Astrocyte of the hippocampus (primary cell): ENCODE measurements at places on chromosomes 5 and 9.
A peak's percentile ranks its signal among the peaks of the same experiment; 100 is the strongest.

- DNase-seq = no peak
Measured at GRCh38 chr5:159083548-159084452, 15.9 kb downstream of the EBF1 start.

DNA sequence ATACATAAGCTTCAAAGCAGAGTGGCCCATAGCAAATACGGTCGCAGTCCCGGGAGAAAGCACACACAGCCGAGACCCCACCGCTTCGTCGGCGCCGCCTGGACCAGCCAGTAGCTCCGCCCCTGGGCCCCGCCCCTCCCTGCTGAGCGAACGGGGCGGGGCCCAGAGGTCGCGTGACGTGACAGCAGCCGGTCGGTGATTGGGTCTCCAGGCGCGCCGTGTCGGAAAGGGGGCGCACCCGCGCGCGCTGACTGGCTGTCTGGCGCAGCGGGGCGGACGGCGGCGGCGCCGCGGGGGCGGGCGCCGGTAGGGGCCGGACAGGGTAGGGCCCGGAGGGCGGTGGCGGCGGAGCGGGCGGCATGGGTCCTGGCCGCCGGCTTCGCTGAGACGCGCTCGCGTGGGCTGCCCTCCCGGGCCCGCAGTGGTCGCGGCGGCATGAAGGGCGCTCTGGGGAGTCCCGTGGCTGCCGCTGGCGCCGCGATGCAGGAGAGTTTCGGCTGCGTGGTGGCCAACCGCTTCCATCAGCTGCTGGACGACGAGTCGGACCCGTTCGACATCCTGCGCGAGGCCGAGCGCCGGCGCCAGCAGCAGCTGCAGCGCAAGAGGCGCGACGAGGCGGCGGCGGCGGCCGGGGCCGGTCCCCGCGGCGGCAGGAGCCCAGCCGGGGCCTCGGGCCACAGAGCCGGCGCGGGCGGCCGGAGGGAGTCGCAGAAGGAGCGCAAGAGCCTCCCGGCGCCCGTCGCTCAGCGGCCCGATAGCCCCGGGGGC is at the start of gene HABP4:
Gene HABP4 (plus strand): TSS at position 325 of the 768 bp plus-strand sequence. CDS start 111 bp downstream, at position 436.
- DNase-seq = peak; percentile 99

DNA sequence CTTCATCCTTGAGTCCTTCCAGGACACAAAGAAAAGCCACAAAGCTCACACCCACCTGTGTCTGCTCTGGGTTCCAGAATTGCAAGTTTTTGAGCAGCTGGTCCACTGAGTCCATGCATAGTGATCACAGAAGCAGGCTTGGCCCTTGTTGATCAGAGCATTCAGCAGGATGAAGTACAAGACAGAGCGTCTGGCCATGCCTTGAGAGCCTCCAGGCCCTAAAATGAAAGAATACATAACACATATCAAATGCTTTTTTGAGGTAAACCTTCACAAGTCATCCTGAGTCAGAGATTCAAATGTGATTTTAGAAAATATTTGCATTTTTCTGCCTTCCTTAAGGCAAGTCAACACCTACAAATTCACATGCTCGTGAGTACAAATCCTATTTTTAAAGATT is 10.3 kb downstream of the C6 start:
- DNase-seq = no peak

DNA sequence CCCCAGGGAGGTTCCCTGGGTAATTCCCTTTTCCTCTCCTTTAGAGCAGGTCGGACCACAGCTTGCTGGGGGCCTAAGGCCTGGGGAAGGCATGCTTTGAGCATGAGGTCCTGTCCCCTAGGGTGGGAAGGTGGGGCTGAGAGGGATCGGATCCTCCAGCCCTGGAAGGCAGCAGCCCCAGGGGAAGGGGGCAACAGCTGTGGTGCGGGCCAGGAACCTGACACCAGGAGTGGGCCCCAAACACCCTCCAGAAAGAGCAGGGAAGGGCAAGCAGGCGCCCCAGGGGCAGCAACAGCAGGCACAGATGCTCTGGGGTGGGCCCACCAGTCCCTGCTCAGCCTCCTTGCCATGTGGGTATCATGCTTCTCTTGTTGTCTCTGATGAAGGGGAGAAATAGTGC is 3.2 kb upstream of the CORO2A start:
- no peak for DNase-seq

GRCh38 chr9:5509573-5509972 is 758 bp upstream of the PDCD1LG2 start:
- DNase-seq = peak; percentile 88

- peak; percentile 95 for DNase-seq
Measured at GRCh38 chr5:132103332-132103951, 29.9 kb downstream of the CSF2 start.

GRCh38 chr5:28014779-28015178 is 976.4 kb upstream of the CDH9 start:
- DNase-seq = no peak

- DNase-seq = peak; percentile 71
Measured at GRCh38 chr9:137301081-137301947, 757 bp downstream of the NRARP start.

DNA sequence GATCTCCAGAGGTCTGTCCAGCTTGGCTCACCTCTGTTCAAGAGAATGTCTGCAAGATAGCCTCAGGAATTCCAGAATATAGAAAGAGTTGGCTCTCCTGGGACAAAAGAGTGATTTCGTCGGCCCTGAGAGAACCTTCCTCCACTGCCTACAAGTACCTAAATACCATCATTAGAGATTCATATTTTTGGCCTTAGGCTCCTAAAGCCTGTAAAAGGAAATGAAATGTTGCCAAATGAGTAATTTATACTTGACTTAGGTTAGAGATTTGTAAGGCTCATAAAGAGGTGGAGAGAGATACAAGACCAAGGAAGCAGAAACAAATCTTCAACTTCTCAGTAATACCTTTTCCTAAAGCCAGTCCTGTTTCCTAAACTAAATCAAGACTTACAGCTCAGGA is 146.2 kb downstream of the CCDC192 start:
- DNase-seq = no peak

DNA sequence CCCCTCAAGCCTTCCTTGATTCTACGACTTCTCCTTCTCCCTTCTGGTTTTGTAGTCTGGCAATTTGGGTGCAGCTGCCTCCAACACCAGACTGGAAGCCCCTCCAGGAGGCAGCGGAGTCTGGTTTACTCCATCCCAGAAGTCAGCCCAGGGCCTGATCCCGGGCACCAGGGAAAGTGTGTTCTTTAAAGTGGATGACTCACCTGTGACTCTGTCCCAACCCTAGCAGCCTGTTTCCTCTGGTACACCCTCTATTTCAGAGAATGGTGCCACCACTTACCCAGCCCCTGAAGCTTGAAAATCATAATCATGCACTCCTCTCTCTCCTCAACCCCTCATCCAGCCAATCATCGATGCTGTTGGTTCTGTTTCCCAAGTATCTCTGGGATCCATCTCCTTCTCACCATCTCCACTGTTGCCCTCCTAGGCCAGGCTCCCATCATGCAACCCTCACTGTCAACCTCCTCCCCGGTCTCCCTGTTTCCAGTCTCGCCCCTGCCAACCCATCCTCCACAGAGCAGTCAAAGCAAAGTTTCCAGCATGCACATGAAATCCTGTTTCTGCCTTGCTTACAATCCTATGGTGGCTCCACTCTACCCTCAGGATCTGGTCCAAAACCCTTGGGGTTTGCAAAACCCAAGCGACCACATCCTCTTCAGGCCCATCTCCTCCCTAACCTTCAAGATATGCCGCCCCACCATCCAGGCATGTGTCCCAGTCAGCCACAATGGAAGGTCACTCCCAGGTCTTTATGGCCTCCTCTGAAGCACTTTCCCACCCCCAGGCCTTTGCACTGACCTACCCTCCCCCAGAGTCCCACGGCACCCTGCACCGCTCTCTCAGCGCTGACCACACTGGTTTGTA is 10.5 kb downstream of the LHX6 start:
- no peak for DNase-seq
